ENCODE measurements at places on chromosomes 7 and 10. TPM values are rescaled to one million over a fixed set of nuclear protein-coding genes. Genes with fewer than 3 reads are reported as not detected.

ATG9B gene
- 1.1 TPM for total RNA-seq

TWIST1 gene
- 3.2 TPM for total RNA-seq

MACROH2A2 gene
- 28.7 TPM for total RNA-seq

ALOX5 gene
- 0.38 TPM for total RNA-seq

BLNK gene
- not detected for total RNA-seq

TMEM209 gene
- 16.3 TPM for total RNA-seq

NODAL gene
- not detected for total RNA-seq

CC2D2B gene
- not detected for total RNA-seq

SUGCT gene
- total RNA-seq = 1.8 TPM

FAM25C gene
- not detected for total RNA-seq

UCN3 gene
- not detected for total RNA-seq

GBX1 gene
- 0.17 TPM for total RNA-seq

C10orf53 gene
- total RNA-seq = not detected

CRHR2 gene
- total RNA-seq = not detected

DBF4 gene
- 32.4 TPM for total RNA-seq

MARVELD1 gene
- 45.4 TPM for total RNA-seq

TUBAL3 gene
- total RNA-seq = 0.48 TPM

DPCD gene
- 35.3 TPM for total RNA-seq

FAM180A gene
- total RNA-seq = not detected

SYPL1 gene
- 68.4 TPM for total RNA-seq

MCM10 gene
- total RNA-seq = 27.1 TPM

ADAM12 gene
- 5.4 TPM for total RNA-seq

CEP41 gene
- 13.3 TPM for total RNA-seq

LIPM gene
- not detected for total RNA-seq

TEX36 gene
- not detected for total RNA-seq

CAMK1D gene
- 8.8 TPM for total RNA-seq

HTR5A gene
- not detected for total RNA-seq

CCL24 gene
- not detected for total RNA-seq
